ENCODE measurements at places on chromosomes 11 and 22.

DNA sequence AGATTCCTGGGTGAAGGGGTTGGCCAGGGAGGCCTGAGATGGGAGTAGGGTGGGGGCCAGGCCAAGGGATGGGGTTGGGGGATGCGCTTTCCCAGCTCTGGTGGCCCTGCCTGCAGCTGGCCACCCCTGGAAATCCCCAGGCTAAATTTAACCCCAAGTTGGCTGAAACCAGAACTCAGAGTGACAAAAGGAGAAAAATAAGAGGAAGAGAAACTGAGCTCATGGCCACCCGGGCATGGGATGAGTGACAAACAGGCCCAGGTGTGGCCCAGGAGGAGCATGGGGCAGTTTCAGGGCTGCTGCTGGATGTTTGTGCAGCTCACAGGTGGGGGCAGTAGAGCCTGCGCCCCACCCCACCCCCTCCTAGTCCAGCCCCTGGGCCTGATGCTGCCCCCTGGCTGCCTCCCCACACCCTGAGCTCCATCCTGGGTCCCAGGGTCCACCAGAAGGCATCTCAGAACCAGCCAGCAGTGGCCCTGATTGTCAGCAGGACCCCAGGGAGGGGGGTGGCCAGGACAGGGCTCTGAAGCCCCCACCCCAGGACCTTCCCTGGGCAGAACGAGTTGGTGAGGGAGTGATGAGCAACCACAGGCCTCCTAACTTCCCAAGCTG, 48.0 kb downstream of the IGLL5 start:
- DNase-seq: no peak

GRCh38 chr11:117691516-117691915, 105.5 kb downstream of the DSCAML1 start:
- DNase-seq: no peak

DNA sequence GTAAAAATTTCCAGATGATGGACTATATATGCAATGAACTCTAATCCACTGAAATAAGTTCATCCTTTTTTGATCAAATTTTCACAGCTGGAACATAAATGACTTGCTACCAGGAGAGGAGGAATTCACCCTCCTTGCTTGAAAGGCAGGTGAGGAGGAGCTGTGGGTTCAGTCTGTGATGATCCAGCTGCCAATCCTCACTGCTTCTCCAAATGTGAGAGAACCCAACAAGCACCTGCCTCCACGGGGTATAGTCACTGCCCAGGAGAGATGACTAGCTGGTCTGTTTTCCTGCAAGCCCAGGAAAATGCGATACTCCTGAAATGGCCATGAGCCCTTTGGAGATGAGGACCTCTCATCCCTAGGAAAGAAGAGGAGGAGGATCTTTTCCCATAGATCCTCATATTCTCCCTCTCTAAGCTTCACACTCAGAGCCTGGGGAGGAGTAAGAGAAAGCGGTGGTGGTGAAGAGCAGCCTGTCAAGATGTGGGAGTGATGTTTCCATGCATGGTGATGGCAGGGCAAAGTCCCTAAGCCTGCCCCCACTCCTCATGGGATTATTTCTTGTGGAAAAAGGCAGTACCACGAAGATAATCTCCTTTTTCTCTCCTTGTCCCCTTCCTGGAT, 77.9 kb upstream of the USP47 start:
- no peak for DNase-seq

DNA sequence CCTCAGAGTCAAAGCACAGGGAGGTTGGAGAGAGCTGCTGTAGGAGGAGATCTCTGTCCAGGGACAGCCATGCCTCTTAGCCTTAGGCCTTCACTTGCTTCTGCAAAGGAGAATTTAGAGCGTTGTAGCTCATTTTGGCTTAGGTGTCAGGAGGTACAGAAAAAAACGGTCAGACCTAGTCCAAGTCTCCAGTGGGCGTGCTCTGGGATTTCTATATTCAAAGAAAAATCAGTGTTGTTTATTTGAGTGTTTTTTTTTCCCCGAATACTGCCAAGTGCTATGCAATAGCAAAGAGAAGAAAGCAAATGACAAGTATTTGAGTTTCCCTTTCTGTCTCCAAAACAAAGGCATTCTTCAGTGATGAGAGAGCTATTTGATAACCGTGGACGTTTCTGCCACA, 22.7 kb upstream of the OPCML start:
- no peak for DNase-seq

DNA sequence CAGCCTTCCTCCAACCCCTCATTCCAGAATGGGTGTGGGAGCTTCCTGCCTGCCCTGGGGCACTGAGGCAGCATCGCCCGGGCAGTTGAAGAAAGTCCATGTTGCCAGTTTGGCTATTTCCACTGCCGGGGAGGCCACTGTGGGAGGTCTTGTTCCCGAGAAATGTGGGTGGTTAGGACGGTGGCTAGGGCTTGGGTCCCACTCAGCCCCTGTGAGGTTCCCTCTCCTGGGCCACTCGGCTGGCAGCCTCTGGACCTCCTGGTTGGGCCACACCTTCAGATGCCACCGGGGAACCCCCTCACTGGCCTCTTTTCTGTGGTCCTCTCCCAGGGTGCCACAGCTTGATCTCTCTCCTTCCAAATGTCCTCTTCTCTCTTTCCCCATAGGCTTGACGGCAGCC, 5.1 kb upstream of the PPP6R3 start:
- no peak for DNase-seq

- DNase-seq: no peak
Observed at GRCh38 chr11:132438418-132438817, 1068.0 kb downstream of the NTM start.
